ENCODE measurements at places on chromosomes 13 and 19.

DNA sequence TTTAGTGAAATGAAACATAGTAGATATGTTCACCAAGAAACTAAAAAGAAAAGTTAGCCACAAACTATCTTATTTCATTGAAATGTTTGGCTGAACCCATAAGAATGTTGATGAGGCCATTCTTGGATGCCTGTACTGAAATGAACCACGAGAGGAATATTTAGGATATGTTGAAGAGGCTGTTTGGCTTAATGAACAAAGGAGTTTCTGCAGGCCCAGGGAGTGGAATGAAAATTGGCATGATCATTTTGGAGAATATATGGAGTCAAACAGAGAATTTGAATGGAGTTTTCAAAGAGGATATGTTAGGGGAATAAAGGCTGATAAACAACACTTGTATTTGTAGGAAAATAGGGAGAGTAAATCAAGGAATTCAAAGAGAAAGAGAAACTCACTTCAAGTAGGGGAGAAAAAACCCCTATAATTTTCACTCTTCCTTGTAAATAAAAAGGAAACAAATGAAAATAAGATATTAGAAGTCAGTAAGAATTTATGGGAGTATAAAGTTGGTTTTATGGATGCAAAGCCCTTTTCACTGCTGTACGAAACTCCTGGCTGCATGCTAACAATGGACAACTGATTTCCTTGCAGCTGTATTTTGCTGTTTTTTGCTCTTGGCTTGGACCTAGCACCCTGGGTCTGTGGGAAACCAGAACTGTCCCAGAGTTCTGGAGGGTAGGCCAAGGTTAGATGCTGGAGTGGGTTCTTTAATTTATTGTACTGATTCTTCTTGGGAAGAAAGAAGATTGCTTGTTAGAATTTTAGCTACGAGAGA is 36.5 kb downstream of the KL start:
- DNase-seq, result no peak

GRCh38 chr19:39325778-39326665 is 5.4 kb upstream of the LRFN1 start:
- no peak for DNase-seq

DNA sequence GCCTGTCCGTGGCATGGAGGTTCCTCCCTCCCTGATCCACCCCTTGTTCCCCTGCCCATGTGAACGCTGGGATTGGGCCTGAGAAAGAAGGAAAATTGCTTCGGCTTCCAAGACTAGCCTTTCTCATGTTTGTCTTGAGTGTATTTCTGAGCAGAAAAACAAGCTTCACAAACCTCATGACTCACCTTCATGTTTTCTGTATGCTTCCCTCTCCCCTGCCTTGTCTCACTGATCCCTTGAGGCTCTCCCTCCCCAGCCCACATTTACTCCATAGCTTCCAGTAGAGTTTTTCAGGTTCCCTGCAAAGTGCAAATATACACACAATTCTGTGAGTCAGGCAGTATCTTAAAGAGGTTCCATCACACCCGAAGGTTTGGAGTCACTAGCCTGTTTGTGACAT is 572.4 kb downstream of the UQCRFS1 start:
- DNase-seq, result no peak

GRCh38 chr19:33279430-33280350 is 22.6 kb downstream of the CEBPA start:
- DNase-seq, result no peak

DNA sequence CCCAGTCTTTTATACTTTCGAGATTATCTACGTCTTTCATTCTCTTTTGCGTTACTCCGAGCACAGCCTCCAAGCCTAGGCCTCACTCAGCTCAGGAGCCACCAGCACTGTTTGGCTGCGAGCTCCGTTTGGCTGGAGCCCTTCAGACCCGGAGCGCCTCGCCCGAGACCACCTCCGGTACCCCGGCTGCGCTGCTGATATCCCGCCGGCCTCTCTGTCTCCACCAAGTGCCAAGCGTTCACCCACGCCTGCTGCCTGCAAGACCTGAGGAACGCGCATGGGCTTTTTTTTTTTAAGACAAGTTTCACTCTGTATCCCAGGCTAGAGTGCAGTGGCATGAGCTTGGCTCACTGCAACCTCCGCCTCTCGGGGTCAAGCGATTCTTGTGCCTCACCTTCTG is 14.1 kb upstream of the ZNF177 start:
- DNase-seq, result no peak

DNA sequence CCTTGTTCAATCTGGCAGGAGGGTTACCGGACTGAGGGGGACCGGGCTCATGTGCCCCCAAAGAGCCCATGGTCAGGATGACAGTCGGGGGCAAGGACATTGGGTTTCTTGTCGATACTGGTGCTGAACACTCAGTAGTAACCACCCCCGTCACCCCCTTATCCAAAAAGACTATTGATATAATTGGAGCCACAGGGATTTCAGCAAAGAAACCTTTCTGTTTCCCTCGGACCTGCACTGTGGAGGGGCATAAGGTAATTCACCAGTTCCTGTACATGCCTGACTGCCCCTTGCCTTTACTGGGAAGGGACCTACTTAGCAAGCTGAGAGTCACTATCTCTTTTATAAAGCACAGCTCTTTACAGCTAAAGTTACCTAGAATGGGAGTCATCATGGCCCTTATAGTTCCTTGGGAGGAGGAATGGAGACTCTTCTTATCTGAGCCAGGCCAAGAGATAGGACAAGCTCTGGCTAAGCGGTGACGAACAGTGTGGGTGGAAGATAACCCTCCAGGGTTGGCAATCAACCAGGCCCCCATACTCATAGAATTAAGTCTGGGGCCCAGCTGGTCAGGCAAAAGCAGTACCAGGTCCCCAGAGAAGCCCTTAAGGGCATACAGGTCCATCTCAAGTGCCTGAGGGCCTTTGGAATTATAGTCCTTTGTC is 603.7 kb downstream of the UQCRFS1 start:
- DNase-seq, result no peak

DNA sequence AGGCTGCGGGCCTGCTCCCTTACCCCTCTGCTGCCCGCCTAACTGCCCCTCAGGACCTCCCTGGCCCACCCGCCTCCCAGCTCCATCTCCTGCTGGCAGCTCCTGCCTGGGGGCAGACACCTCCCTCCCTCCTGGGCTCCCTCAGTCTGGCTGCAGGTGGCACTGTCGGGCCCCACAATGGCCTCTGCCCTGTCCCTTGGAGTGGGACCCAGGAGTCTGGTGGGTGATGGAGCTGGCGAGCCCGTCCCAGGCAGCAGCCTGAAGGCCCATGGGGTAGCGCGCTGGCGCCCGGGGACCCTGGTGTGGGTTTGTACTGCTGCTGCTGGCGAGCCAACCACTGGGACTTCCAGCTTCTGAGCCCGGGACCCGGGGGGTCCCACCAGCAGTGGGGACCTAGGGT is 83.6 kb downstream of the KDM4B start:
- no peak for DNase-seq

DNA sequence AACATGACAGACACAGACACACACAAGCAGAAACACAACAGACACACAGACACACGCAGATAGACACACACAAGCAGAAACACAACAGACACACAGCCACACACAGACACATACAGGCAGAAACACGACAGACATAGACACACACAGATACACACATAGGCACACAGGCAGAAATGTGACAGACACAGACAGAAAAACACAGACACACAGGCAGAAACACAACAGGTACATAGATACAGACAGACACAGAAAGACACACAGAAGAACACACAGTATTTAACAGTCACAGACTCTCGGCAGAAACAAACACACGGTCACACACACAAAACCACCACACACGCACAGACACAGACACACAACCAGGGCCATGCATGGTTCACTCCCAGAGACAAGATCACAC is 905 bp downstream of the TBXA2R start:
- no peak for DNase-seq

- DNase-seq, result no peak
Observed at GRCh38 chr13:36058116-36058515, 73.1 kb downstream of the DCLK1 start.

- DNase-seq, result no peak
Observed at GRCh38 chr19:47673426-47673825, 39.8 kb upstream of the EHD2 start.
